Endodermal cell (in vitro differentiated cells): ENCODE measurements at places on chromosomes 2 and 18.

DNA sequence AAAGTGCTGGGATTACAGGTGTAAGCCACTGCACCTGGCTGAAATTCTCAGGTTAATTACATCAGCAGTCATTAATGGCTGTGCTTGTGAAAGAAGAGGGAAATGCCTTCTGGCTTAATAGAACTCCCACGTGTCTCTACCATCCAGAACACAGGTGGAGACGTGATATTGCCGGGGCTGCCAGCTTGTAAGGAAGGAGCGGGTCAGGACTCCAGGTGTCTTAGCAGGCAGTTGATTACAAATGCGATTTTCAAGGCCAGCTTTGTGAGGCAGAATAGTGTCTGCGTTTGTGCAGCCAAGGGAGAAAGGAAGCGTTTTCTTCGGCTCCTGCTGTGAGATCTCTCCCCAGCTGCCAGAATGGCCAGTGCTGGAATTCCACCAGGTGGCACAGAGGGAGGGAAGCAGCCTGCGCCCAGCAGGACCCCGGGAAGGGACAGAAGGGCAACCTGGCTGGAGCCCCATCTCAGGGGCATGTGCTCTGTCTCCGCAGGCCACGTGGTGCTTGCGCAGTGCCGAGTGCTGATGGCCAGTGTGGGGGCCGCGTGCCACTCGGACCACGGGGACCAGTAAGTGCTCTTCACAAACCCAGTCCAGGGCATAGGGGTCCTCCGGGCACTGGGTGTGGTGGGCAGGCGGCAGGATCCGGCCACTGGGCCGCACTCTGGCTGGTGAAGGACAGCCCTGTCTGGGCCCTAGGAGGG lies 3.7 kb upstream of the ESPNL start:
- peak; percentile 71 for DNase-seq

- DNase-seq: no peak
These were observed 67.8 kb upstream of the MAP4K3 start for GRCh38 chr2:39504790-39505335.

- DNase-seq: no peak
These were observed 17.0 kb downstream of the COL5A2 start for GRCh38 chr2:189162566-189162965.

DNA sequence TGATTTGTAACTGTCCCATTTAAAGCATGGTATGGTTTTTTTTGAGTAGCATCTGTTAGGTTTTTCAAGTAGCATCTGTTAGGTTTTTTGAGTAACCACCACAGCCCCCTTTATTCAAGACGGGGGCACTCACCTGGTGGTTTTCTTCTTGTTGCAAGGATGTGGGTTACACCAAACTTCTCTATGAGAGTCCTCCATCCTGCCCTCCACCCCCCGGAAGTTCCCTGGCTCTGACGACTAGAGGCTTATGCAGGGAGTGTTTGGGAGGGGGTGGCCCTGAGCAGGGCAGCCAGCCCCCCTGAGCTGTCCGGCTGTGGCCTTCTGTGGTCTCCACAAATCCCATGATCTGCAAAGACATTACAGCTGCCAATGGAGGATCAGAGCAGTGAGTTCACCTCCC lies 39.3 kb downstream of the MTCL1 start:
- no peak for DNase-seq

DNA sequence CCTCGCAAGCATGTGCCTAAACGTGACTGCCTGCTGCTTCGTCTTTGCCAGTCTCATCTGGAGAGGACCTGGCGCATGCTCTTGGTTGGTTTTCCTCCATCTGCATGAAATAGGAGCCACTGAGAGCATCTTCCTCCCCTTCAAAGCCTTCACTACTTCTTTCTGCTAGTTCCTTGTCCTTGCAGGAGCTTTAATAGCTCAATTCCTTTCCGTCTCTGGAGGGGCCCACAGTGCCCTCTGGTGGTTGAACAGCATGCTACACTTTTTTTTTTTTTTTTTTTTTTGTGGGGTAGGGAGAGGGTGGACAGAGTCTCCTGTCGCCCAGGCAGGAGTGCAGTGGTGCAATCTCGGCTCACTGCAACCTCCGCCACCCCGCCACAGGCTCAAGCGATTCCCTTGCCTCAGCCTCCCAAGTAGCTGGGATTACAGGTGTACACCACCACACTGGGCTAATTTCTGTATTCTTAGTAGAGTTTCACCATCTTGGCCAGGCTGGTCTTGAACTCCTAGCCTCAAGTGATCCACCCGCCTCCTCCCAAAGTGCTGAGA lies 59.6 kb downstream of the SP110 start:
- DNase-seq: peak; percentile 87

GRCh38 chr2:72041638-72042111 lies 106.0 kb downstream of the CYP26B1 start:
- DNase-seq: no peak

GRCh38 chr2:113910967-113911678 lies 21.2 kb downstream of the ACTR3 start:
- no peak for DNase-seq

DNA sequence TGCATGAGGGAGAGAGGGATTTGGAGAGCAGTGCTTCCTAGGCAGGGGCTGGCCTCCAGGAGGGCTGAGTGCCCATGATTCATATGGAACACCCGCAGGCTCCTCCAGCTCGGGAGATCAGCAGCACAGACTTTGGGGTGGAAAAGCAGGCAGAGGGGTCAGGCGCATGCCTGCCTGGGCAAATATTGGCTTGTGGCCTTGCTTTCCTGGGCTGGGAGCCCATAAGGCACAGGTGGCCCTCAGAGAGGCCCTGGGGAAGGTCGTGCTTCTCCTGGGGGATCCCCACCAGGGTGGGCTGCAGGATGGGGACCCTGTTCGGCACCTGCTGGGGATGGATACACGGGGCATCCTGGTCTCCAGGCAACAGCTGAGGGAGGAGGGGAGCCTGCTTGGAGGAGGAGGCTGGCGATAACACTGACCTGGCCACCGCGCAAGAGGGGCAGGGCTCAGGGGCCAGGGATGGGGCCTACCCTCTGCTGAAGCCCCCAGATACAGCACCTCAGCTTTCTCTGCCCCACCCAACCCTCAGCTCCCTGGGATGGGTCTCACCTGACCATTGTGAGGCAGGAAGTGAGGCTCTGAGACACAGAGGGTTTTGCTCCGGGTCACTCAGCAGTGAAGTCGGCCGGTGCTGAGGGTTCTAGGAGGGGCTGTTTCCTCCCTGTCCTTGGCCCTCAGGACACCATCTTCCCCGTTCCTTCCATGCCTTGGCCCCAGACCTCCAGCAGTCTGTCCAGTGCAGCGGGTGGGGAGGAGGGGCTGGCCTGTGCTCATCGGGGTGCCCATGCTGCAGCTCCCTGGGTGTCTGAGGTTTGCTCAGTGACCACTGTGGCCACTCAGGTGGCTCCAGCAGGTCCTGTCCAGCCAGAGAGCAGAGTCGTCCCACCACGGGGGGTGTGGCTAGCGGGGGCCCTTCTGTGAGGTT lies 12.0 kb downstream of the AQP12A start:
- no peak for DNase-seq

DNA sequence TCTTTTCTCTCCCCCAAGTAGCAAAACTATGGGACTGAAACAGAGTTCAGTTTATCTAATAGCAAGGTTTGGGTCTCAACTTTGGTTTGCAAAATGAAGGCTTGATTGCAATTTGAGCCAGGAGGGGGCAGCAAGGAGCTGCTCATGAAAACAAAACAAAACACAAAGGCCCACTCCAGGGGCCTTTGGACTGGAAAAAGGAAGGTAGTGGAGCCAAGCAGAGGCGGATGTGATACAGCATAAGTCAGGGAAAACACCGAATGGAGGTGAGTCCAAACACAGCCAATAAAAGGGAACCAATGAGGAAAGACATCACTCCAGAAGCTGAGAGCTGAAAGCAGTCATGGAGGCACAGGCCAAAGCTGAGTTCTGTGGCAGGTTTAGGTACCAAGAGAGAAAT lies 799.7 kb upstream of the ACVR2A start:
- DNase-seq: peak; percentile 92

DNA sequence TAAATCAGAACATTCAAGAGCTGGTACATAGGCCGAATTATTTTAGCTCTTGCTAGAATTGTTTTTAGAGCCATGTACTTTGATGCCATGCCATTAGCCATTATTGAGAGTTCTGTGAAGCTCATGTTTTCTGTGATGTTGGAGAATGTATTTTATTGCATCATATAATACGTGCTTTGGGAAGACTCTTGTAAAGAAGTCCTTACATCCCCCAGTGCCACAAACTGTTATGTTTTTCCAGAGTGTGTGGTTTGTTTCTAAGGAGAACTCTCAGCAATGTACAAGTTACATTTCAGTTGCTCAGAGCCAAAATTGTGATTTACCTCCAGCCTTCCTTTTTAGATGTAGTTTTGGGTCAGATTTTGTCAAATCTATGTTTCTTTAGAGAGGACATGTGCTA lies 148.6 kb downstream of the HAUS1 start:
- no peak for DNase-seq

DNA sequence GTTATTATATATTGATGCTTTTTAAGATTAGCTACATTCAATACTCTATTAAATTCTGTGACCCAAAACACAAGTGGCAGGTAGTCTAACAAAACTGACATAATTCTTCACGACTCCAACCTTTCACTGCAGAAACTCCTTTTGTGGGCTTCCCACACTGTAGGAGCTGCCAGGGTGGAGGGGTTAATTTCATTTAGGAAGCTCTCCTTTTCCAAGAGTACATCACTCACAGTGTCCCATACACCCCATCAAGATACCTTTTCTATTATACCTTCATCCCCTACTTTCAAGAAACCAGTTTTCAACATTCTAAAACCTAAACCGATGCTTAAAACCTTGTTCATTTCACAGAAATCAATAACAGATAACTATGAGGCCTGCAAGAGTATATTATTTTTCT lies 825 bp downstream of the THUMPD2 start:
- no peak for DNase-seq

GRCh38 chr18:69128978-69129377 lies 271.7 kb upstream of the DOK6 start:
- peak; percentile 50 for DNase-seq

DNA sequence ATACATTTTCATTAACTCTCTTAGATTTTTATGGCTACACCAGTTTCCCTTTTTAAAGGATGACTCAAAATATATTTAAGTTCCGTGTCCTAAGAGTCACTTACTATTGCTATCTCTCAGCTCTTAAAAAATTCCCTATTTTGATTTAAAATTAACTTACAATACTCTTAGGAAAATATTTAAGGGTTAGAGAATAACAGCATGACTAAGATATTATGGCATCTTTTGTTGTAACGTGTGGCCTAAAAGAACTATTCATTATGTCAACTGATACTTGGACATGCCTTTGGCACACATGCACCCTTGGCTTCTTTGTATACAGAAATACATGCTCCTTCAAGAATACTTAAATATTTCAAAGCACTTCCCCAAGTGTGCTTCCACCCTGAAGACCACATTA lies 42.3 kb downstream of the SCN3A start:
- no peak for DNase-seq

DNA sequence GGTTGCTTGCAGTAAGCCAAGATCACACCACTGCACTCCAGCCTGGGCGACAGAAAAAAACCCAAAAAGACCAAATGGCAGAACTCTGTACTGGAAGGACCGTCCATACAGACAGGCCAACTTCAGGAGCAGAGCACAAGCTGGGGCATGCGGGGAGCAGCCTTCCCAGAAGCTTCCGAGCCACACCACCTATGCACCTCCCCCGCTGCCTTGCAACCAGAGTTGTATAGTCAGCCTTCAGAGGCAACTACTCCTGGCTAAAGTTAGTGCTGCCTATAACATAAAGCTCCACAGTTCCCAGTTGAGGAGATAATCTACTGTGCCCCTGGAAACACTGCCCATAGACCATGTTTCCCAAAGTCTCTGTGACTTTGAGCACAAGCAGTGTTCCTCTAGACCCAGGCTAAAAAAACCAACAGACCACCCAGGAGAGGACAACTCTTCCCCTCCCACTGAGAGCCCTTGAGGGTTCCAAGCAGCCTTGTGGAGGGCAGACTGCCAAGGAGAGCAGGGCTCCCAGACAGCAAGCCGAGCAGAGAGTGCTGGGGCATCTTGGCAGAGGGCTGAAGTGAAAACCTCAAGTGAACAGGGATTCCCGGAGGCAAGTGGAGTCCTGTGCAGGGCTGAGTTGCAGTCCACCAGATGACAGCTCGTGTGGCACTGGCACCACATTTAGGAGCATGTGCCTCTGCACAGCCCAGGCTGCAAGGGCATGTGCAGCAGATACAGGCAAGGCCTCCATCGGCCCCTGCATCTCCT lies 6.8 kb downstream of the SFT2D3 start:
- DNase-seq: no peak

GRCh38 chr2:134367213-134367612 lies 113.3 kb downstream of the MGAT5 start:
- no peak for DNase-seq

- no peak for DNase-seq
These were observed 79.9 kb downstream of the LNPK start for GRCh38 chr2:175922160-175922559.

GRCh38 chr18:8803063-8803795 lies 97.9 kb downstream of the MTCL1 start:
- DNase-seq: no peak

DNA sequence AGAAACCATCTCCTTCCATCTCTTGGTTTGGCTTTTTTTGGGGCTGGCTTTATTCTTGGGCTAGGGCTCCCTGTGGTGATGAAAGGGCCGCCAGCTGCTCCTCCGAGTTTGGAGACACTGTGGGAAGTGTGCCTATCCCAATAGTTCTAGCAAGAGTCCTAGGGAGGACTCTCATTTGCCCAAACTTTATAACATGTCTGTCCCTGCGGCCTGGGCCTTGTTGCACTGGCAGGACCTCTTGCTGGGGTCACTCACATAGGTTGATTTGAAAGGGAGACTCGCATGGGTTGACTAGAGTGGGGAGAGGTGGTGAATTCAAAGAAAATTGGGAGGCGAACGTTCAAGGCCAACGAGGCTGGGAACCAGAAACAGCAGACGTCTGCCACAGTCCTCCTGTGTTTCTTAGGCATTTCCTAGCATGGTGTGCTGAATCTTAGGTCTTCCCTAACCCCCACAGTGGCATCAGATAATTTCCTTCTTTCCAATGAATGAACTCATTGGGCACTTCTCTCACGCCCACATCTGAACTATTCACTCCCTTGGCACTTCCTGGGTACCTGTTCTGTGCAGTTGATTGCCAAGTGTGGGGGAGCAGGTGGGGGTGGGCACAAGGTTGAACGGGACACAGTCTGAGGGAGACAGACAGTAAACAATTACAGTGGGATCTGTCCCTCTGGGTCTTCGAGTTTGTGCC lies 26.8 kb downstream of the NIFK start:
- DNase-seq: peak; percentile 39

- DNase-seq: no peak
These were observed 84.1 kb downstream of the INO80D start for GRCh38 chr2:206001912-206002311.

- DNase-seq: no peak
These were observed 54.1 kb downstream of the HDAC4 start for GRCh38 chr2:239346676-239347075.

GRCh38 chr2:769771-770170 lies 92.6 kb upstream of the TMEM18 start:
- no peak for DNase-seq

GRCh38 chr2:46163804-46164528 lies 133.2 kb upstream of the EPAS1 start:
- peak; percentile 12 for DNase-seq

GRCh38 chr2:165205865-165206264 lies 2.0 kb upstream of the SCN3A start:
- DNase-seq: no peak
